ENCODE measurements at places on chromosomes 16 and 17.

- DNase-seq: no peak
Observed at GRCh38 chr16:85353839-85354685, 241.8 kb upstream of the CIBAR2 start.

DNA sequence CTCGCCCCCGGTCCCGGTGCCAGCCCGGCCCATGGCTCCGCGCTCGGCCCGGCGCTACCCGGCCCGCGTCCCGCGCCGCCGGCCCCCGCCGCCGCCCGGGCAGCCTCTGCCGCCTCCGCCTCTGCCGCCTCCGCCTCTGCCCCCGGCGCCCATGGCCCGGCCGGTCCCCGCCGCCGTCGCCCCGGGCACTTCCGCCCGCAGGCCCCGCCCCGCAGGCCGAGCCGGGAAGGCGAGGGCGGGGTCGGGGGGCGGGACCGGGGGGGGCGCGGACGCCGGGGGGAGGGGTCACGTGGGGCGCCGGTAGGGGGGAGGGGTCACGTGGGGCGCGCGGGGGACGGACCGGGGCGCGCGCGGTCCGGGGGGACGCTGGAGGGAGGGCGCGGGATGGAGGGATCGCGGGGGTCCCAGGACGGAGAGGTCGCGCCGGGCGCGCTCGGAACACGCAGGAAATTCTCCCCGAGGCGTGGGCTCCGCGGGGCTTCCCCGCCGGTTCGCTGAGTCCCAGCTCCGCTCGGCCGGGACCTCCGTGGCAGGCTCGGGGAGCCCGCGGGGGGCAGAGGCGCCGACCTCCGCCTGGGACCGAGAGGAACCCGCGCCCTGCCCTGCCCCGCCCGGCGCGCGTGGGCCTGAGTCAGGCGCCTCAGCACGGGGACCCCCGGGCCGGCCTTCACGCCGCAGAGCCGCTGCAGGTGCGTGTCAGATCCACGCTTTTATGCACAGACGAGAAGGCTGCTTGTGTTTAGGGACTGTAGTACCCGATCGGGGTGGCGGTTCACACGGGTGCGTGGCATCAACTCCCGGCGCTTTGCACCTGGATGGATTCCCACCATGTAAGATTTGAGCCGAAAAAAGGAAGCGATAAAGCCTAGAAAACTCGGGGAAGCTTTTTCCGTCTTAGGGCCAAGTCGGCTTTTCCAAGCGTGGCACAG, at the start of gene PGAP6:
Gene PGAP6, minus strand, starts transcription at position 190 of the 929 bp plus-strand sequence. Its CDS starts 157 bp downstream, at position 33.
- DNase-seq: peak; percentile 43

- no peak for DNase-seq
Observed at GRCh38 chr16:48535831-48536613, 74.0 kb downstream of the N4BP1 start.

DNA sequence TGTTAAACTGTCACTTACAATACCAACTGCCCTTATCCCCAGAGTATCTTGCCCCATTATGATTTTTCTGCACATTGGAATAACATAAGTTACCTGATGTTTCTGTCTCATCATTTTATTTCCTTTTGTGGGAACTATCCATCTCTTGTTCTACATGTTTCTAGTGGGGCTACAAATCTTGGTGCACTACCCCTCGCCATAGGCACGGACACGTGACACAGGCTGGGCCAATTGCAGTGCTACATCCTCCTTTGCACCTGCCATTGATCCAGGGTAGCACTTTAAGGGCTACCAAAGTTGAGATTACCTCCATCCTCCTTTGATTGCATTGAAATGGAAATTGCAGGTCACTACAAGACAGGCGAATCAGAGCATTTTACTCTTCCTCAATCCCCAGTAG, 14.2 kb upstream of the SYT17 start:
- DNase-seq: no peak

DNA sequence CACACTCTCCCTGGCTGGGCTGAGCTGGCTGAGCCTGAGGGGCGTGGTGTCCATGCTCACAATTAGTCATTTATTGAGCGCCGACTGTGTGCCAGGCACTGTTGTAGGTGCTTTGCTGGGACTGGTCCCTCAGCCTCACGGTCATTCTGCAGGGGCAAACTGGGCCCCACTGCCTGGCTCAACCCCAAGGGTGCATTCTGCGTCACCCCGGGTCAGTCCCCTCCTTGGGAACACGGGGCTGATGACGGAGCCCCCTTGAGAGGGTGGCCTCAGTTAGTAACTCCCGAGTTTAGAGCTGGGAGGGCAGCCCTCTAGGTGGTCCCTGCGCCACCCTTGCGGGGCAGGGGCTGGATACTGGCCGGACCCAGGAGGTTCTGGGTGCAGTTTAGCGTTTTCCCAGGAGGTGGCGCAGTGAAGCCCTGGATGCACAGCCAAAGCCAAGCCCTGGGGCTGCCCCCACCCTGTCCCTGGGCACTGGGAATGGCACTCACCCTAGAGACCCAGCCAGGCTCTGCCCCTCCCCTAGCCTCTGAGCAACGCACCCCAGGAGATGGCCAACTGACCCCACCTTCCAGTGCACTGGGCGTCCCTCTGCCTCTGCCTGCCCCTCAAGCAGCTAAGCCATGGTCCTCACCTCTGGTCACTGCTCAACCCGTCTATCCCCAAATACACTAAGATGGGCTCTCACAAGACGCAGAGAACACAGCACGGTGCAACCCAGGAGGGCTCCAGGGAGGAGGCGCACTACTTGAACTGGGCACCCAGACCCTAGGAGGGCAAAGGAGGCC, 243.2 kb upstream of the GSE1 start:
- DNase-seq: no peak

DNA sequence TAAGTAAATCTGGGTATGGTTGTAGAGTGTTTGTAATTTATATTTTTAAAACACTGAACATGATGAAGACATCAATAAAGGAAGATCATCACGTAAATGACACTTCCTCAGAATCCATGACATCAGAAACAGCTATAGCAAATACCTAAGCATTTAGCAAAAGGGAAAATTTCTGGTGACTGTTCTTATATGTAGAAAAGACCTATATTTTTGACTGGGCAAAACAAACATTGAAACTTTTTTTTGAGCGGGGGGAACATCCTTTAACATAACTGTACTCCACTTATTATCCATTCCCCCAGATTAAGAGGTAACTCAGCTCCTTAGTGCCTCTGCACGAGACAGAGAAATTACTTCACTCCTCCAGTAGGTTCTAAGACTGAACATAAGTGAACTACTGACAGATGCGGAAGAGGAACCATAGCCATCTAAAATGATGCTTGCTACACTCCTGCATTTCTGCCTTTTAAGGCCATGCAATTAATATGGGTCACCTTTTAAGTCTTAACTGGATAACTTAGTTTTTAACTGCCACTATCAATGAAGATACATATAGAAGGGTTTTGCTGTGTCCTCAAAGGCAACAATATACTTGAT, 9.4 kb downstream of the CRYBA1 start:
- DNase-seq: no peak

- DNase-seq: no peak
Observed at GRCh38 chr16:81778861-81779535, at the start of gene PLCG2. Gene PLCG2, plus strand, starts transcription at chr16:81779291. Its CDS starts 6,699 bp downstream, at chr16:81785990.

GRCh38 chr16:11142261-11142630, 113.8 kb downstream of the SOCS1 start:
- DNase-seq: no peak
